Astrocyte (in vitro differentiated cells and primary cell): ENCODE measurements at places on chromosomes 6 and 20.

DNA sequence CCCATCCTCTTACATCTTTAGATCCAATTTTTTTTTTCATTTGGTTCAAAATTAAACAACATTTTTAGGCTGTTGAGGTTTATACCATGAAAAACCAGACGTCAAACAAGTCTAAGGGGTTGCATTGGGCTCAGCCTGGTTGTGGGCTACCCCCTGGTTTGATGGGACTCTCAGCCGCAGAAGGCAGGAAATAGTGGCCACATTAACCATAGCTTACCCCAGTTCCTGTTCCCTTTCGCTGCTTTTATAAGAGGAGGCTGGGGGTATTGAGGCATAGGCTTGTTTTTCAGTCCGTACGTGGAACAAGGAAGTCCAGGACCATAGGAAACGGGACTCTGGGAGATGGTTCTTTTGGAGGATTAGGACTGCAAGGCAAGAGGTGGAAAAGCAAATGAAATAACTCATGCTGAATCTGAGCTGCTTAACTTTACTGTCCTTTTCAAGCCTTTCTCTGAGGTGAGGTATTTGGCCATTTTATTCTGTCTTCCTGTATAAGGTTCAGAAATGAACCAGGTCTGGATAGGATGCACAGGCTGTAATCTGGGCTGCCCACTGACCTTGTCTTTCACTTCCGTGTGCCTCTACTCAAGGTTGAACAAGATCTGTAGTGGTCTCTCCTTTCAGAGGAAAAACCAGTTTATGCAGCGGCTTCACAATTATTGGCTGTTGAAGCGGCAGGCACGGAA is 7.7 kb downstream of the BRPF3 start:
- no peak for DNase-seq

DNA sequence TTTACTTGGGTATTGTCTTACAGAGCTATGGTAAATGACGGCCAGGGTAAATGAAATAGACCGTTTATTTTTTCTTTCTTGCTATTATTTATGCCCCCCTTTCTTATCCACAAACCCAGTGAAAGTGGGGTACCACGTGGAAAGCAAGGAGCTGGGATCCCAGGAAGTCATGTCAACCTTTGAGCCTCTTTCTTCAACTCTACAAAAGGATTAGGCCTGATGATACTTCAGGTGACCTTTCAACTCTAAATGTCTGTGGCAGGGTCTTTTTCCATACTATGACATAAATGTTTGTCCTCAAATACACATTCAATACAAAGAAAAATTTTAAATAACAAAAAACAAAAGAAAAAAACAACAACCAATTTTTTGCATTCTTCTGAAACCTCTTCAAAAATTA is 291.4 kb downstream of the ADGB start:
- DNase-seq, result no peak

GRCh38 chr20:48106428-48106827 is 321.1 kb upstream of the SULF2 start:
- DNase-seq, result no peak

DNA sequence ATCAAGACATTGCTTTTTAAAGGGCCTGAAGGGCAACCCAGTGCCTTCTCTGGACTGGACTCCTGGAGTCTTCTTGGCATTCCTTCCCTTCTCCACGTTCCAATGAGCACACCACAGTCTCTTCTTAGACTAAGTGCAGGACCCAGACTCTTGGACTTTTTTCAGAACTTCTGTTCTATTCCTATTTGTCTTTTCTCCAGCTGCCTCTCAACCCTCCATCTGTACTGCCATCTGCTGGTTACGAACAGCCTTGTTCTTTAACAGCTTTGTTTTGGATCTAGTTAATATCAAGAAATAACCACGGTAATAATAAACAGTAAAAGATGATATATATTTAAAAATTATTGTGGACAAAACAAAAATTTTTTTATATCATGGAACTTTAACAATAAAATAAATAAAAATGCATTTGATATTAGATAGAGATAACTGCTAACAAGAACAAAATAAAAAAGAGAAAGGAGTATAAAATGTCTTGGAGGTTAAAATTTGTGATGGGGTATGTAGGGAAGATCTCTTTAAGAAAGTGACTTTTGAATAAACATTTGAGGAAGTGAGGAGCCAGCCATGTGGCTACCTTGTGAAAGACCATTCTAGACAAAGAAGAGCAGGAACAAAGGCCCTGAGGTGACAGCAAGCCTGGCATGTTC is 105.1 kb upstream of the HCRTR2 start:
- peak; percentile 26 for DNase-seq

DNA sequence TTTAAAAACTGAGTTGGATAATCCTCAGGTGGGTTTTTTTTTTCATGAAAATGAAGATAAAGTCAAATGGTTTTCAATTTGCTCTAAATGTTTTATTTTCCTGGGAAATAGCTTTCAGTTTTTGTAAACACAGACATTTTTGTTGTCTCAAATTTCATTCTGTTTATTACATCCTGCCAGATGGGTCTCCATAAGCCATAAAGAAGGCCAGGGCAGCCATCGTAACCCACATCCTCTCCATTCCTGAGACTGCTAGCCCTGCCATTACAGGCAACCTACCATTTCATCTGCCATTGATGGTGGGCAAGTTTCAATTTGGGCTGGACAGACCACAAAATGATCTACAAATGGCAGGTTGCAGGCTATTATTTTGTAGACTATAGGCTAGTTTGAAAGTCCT is 60.8 kb downstream of the BTBD3 start:
- no peak for DNase-seq

DNA sequence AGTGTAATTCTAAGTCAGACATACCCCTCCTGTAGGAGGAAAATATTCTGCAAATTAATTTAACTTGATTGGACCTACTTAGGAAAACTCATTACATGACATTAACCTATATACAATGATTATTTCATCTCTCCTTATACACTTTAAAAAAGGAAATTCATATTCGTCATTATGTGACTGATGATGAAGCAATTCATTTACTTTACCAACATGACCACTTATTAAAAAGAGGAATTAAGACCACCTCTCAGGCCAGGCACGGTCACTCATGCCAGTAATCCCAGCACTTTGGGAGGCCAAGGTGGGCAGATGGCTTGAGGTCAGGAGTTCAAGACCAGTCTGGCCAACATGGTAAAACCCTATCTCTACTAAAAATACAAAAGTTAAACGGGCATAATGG is 11.6 kb downstream of the AKIRIN2 start:
- DNase-seq, result no peak
